ENCODE measurements at places on chromosomes 3 and 15.

- no peak for DNase-seq
These were observed 35.9 kb upstream of the DUSP7 start for GRCh38 chr3:52092271-52092660.

DNA sequence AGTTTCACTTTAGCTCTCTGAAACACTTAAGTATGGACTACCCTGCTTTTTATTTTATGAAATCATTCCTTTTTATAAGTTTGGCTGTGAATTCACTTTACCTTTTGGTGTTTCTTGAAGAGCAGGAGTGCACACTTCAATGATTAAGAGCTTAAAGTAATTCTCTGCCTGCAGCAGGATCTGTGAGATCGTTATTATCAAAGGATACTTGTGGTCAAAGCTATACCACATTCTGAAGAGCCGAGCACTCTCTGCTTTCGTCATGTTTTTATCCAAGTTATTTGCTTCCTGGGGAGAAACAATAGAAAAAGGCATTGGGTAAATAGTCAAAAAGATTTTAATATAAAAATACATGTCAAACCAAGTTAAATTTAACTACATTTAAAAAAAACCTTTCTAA lies 243.7 kb downstream of the CHST2 start:
- no peak for DNase-seq

GRCh38 chr3:99523431-99524127 lies 114.8 kb upstream of the COL8A1 start:
- DNase-seq, result no peak

DNA sequence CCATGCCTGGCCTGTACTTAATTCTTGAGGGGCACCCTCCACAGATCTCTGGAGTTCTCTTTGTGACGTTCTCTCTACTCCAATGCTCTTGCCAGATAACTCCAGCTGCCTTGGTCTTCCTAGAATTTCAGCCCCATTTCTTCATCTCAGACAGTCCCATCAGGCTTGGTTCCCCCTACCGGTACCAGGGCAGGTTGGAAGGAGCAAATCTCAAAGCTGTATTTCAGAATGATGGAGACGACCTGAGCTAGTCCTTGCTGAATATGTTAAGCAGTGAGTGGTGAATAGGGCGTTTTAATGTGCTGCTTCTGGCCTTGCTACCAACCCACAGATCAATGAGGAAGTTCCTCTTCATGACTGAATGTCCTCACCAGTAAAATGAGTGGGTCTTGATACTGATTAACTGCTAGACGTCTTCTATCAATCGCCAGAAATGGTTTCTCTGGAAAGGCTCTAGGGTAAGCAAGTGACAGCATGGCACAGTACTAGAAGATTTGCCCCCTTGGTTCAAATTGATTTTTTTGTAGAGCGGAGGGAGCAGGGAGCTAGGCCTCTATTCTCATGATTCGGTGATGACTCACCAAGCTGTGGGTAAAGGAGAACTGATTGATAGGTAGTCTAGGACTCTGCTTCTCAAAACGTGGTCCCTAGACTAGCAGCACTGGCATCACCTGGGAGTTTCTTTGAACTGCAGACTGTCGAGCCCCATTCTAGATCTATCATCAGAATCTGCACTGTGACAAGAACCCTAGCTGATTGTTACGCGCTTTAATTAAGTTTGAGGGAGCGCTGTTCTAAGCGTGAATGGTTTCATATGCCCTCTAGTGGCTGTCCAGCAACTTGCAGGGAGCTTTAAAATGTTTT lies 67.8 kb downstream of the UBP1 start:
- DNase-seq, result peak; percentile 4

- no peak for DNase-seq
These were observed 217.4 kb upstream of the CD96 start for GRCh38 chr3:111324645-111325044.
